Activated CD8-positive, alpha-beta T cell treated with anti-CD3 and anti-CD28 coated beads, Interleukin-2, amount 10 ng/mL, durations not matched to agents 7 days and 5 days (primary cell): ENCODE measurements at places on chromosomes 6 and 20. TPM values are rescaled to one million over a fixed set of nuclear protein-coding genes. Genes with fewer than 3 reads are reported as not detected.

- H3K27ac ChIP-seq: no peak overlapping the region
- H3K4me3 ChIP-seq: no peak overlapping the region
- H3K27me3 ChIP-seq: no peaks in the 10 kb centered on the region
- DNase-seq: no peak
These were observed 568.0 kb downstream of the KIF16B start for GRCh38 chr20:16005021-16005914.

GRCh38 chr6:158718461-158719046 is 68.7 kb downstream of the SYTL3 start:
- H3K4me1 ChIP-seq: peaks cover 72% of the 10 kb centered on the region
- peaks cover 72% of the 10 kb centered on the region for H3K36me3 ChIP-seq
- H3K4me3 ChIP-seq: no peak overlapping the region
- no peak for DNase-seq

Gene SLC22A23
- 0.23 TPM for total RNA-seq

GRCh38 chr6:166989427-166990032 is 9.7 kb upstream of the CEP43 start:
- peak; percentile 43 for DNase-seq
- no peak overlapping the region for H3K4me3 ChIP-seq
- H3K4me1 ChIP-seq: peaks cover 22% of the 10 kb centered on the region
- no peaks in the 10 kb centered on the region for H3K27me3 ChIP-seq

DNA sequence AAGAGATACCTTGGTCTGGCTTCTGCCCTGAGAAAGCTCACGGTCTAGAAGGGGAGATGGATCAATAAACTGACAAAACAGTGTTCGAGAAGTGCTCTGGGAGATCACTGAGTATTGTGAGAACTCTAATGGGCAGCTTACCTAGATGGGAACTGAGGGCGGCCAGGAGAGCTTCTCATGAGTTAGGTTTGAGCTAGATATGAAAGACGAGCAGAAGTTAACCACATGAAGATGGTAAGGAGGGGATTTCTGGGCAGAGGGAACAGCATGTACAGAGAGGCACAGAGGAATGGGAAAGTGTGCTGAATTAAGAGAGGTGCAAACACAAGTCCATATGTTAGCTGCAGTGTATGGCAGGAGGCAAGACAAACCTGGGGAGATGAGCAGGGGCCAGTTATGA is 11.9 kb downstream of the ZFAND3 start:
- no peak overlapping the region for H3K27ac ChIP-seq
- no peak overlapping the region for H3K4me3 ChIP-seq
- H3K4me1 ChIP-seq: peaks cover 25% of the 10 kb centered on the region
- peaks cover 44% of the 10 kb centered on the region for H3K36me3 ChIP-seq

DNA sequence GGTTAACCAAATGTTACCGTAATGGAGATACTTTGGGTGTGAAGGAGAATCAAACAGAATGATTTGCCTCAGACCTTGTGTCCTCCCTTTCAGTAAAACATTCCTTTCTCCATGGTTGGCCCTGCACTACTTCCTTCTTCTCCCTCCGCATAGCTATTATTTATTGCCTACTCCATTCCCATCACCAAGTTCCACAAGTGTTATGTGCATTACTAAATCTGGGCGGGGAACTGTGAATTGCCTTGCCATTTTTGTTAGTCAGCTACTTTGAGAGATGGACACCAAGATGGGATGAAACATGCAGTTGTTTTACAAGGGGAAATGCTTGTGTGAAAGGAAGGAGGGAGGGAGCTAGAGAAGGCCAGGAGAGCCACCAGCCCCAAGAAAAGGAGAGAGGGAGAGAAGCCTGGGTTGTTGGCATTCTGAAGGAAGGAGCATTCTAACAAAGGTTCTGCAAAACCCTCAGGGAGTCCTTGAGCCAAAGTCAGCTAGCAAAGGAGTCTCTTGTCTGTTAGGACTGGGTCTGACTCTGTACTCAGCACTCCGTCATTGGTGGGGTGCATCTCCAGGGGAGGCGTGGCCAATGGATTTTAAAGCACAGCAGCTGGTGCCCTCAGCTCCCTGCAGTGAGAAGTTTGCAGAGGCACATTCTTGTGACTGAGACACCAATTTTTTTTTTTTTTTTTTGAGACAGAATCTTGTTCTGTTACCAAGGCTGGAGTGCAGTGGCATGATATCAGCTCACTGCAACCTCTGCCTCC is 83.6 kb upstream of the CHD6 start:
- H3K27me3 ChIP-seq: no peaks in the 10 kb centered on the region
- H3K27ac ChIP-seq: no peak overlapping the region
- no peaks in the 10 kb centered on the region for H3K36me3 ChIP-seq
- peaks cover 2% of the 10 kb centered on the region for H3K4me1 ChIP-seq

DNA sequence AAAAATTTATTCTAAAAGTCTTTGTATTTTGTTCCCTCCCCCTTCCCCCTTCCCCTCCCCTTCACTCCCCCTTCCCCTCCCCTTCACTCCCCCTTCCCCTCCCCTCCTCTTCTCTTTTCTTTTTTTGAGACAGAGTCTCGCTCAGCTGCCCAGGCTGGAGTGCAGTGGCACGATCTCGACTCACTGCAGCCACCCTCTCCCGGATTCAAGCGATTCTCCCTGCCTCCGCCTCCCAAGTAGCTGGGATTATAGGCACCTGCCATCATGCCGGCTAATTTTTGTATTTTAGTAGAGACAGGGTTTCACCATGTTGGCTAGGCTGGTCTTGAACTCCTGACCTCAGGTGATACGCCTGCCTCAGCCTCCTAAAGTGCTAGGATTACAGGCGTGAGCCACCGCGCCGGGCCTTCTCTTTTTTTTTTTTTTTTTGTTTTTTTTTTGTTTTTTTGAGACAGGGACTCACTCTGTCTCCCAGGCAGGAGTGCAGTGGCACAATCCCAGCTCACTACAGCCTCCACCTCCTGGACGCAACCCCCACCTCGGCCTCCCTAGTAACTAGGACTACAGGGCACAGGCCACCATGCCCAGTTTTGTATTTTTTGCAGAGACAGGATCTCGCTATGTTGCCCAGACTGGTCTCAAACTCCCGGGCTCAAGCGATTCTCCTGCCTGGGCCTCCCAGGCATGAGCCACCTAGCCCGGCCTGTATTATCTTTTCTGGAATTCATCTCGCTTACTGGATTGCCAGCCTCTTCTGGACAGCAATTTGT is 1.1 kb upstream of the AFG1L start:
- peaks cover 4% of the 10 kb centered on the region for H3K36me3 ChIP-seq
- H3K4me3 ChIP-seq: peak overlapping the region; percentile 95
- peaks cover 26% of the 10 kb centered on the region for H3K4me1 ChIP-seq
- peak overlapping the region; percentile 99 for H3K27ac ChIP-seq
- DNase-seq: no peak
- H3K27me3 ChIP-seq: no peaks in the 10 kb centered on the region

DNA sequence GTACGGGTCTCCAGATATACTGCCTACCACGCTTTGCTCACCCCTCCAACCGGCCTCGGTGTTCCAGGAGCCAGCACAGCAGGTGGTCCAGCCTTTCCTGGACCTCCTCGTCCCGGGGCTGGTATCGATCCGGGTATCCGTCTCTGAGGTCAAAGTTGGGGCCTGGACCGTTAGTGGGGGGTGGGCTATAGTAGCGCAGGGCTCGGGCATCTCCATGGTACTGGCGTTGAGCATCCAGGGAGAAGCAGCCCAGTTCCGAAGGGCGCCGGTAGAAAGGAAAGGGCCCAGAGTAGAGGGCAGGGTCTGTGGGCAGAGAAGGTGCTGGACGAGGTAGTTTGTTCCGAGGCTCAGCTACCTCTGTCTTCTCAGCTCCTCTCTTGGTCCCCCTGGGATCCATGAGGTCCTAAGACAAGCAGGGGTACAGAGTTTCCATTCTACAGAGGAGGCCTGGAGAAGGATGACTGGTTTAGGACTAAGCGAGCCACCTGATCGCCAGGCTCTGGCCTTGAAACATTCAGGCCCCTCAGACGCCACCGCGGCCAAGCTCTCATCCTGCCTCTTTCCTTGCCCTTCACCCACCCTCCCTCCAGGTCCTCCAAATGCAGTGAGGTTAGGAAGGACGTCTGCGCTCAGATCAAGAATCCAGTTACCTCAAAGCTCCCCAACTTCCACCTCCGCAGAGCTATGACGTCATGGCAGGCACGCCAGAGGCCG is 502 bp downstream of the DXO start:
- peaks cover 36% of the 10 kb centered on the region for H3K36me3 ChIP-seq
- no peak for DNase-seq
- peak overlapping the region; percentile 100 for H3K27ac ChIP-seq
- no peaks in the 10 kb centered on the region for H3K27me3 ChIP-seq
- peak overlapping the region; percentile 95 for H3K4me3 ChIP-seq

- no peak for DNase-seq
- no peak overlapping the region for H3K27ac ChIP-seq
- H3K27me3 ChIP-seq: peaks cover 23% of the 10 kb centered on the region
- no peaks in the 10 kb centered on the region for H3K36me3 ChIP-seq
- no peak overlapping the region for H3K4me3 ChIP-seq
These were observed 1.4 kb downstream of the RAET1E start for GRCh38 chr6:149896491-149896890.

Gene PNLDC1
- total RNA-seq: 0.57 TPM
